Left kidney (tissue), 8 donors: ENCODE measurements at places on chromosomes 4 and X. TPM values are rescaled to one million over a fixed set of nuclear protein-coding genes. Genes with fewer than 3 reads are reported as not detected.

DNA sequence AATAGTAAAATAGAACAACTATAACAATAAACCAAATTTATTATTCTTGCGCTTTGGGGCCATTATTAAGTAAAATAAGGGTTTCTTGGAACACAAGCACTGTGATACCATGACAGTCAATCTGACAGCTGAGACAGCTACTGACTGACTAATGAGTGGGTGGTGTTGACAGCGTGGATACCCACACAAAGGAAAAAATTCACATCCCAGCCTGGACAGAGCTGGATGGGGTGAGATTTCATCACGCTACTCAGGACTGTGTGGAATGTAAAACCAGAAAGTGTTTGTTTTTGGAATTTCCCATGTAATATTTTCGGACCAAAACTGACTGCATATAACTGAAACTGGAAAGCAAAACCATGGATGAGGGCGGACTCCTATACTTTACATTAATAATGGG is 48.8 kb downstream of the IGFBP7 start:
- no peak for DNase-seq

DNA sequence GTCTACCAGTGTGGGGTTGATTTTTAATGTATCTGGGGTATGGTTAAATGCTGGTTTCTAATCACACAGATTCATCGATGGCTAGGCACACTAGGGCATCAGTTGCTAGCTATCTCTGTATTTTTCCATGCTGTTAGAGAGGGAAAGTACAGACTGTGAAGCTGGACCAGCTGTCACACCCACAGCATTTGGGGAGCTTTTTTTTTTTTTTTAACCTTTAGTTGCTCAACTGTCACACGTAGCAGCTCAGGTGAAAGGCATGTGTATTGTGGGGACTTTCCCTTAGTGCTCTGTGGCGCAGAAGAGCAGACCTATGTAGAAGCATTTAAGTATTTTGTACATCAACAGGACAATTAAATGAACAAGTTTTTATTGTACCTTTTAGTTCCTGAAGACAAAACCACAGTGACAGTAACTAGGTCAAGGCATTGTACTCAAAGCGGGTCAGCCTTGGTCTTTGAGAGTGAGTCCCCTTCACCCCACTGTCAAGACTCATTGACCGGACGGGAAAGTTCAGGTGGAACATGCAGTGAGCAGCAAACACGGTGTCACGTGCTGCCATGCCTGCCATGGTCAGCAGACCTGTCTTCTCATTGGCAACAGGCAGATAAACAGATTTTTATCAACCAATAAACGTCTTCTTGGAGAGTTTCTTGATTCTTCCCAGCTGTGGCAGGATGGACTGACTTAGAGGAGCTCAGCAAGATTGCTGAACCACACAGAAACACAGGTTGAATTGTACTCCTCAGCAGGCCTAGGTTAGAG is 65.3 kb downstream of the CASP3 start:
- DNase-seq = no peak

Gene MAGEA12
- not detected for polyA plus RNA-seq

Gene CENPVL2
- 0.28 TPM for polyA plus RNA-seq
